ENCODE measurements at places on chromosomes 12 and 14.

DNA sequence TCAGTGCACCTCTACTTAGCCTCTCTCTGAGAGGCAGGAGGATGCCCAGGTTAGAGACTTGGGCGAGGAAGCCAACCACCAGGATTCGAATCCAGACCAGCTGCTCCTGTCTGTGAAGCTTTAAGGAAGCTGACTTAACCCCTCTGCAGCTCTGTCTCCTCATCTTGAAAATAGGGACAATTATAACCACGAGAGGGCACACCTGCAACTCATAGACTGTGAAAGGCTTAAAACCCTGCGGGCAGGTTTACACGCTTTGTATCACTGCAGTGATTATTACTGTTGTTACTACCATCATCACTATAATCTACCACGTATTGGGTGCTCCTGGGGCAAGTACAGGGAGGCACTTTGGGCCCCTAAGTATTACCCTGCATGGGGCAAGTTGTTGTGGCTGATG is 379.8 kb downstream of the VRK1 start:
- H3K27ac ChIP-seq = no peak overlapping the region
- no peak for DNase-seq
- H3K4me1 ChIP-seq = no peaks in the 10 kb centered on the region

DNA sequence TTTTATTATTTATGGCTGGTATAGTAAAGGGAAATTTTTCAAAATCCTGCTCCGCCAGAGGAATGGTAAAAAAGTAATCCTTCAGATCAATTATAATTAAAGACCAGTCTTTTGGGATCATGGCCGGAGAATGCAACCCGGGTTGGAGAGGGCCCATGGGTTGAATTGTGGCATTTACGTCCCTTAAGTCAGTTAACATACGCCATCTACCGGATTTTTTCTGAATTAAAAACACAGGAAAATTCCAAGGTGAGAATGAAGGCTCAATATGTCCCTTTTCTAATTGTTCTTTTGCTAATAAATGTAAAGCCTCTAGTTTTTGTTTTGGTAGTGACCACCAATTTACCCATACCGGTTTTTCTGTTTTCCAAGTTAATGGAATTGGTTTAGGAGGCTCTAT is 602.8 kb downstream of the ALG10 start:
- no peaks in the 10 kb centered on the region for H3K4me1 ChIP-seq
- H3K36me3 ChIP-seq = no peaks in the 10 kb centered on the region
- no peak overlapping the region for H3K27ac ChIP-seq
- H3K27me3 ChIP-seq = no peaks in the 10 kb centered on the region
- no peak overlapping the region for H3K4me3 ChIP-seq

- H3K27ac ChIP-seq = no peak overlapping the region
- no peaks in the 10 kb centered on the region for H3K4me1 ChIP-seq
- no peak overlapping the region for H3K4me3 ChIP-seq
- DNase-seq = no peak
- H3K27me3 ChIP-seq = no peaks in the 10 kb centered on the region
These were observed 120.4 kb downstream of the LRRIQ1 start for GRCh38 chr12:85156569-85156968.

DNA sequence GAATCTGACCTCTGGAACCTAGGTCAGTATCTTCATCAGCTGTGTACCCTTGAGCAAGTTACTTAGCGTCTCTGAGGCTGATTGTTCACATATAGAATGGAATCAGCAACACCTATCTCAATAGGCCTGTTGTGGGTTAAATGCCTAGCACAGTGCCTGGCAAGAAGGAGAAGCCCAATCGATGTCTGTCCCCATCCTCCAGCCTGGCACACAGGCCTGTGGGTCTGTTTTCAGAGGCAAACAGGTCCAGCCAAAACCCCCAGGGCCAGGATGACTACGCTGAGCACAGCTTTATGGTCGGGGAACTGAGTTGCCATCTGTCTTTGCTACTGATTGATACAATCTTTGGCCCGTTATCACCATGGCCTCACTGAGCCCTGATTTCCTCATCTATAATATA is 89.2 kb downstream of the NUAK1 start:
- no peak overlapping the region for H3K4me3 ChIP-seq
- no peak for DNase-seq
- H3K27ac ChIP-seq = no peak overlapping the region
- no peaks in the 10 kb centered on the region for H3K36me3 ChIP-seq
- H3K4me1 ChIP-seq = no peaks in the 10 kb centered on the region

GRCh38 chr12:92786045-92786444 is 83.3 kb downstream of the PLEKHG7 start:
- H3K36me3 ChIP-seq = no peaks in the 10 kb centered on the region
- no peak for DNase-seq
- no peaks in the 10 kb centered on the region for H3K4me1 ChIP-seq
- no peaks in the 10 kb centered on the region for H3K27me3 ChIP-seq
- no peak overlapping the region for H3K27ac ChIP-seq

GRCh38 chr12:120500581-120500980 is 4.7 kb downstream of the DYNLL1 start:
- H3K4me3 ChIP-seq = no peak overlapping the region
- H3K27me3 ChIP-seq = no peaks in the 10 kb centered on the region
- H3K36me3 ChIP-seq = peaks cover 5% of the 10 kb centered on the region
- no peak overlapping the region for H3K27ac ChIP-seq
- H3K4me1 ChIP-seq = peaks cover 2% of the 10 kb centered on the region

GRCh38 chr14:71852181-71852580 is 80.0 kb upstream of the RGS6 start:
- H3K4me1 ChIP-seq = no peaks in the 10 kb centered on the region
- H3K27me3 ChIP-seq = no peaks in the 10 kb centered on the region
- no peaks in the 10 kb centered on the region for H3K36me3 ChIP-seq
- H3K4me3 ChIP-seq = no peak overlapping the region
- no peak overlapping the region for H3K27ac ChIP-seq

- DNase-seq = no peak
- H3K27me3 ChIP-seq = no peaks in the 10 kb centered on the region
- no peak overlapping the region for H3K4me3 ChIP-seq
- no peaks in the 10 kb centered on the region for H3K36me3 ChIP-seq
- H3K4me1 ChIP-seq = peaks cover 8% of the 10 kb centered on the region
- no peak overlapping the region for H3K27ac ChIP-seq
These were observed 28.4 kb upstream of the FOXN3 start for GRCh38 chr14:89445273-89445973.

Data from iPS DF 6.9 (cell line).